ENCODE measurements at places on chromosomes 2 and 18.

DNA sequence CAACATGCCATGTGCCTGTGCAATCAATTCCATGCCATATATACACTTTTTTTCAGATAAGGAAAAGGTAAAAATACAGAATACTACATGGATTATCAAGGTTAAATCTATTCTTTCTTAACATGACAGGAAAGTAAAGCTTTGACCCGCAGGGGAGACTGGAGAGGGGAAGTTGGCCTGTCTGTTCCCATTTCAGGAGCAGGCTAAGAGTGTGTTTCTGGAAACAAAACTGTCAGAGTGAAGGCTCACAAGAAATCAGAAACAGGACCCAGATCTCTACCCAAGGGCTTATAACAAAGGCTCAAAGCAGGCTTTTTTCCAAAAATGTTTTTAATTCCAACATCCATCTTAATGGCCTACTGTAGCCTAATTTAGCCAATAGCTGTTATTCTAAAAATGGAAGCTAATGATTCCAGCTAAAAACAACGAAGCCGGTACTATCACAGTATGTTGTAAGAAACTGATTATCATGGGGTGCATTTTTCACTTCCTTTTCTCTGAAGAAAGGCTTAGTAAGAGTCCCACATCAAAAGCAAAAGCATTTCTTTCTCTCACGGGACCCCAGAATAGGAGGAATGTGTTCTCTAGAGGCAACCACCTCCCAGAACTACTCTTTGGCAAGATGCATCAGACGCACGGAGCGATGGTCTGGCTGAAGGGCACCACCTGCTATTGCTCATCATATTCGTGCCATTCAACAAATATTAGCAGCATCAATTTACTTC, 41.4 kb downstream of the FECH start:
- no peak for DNase-seq

GRCh38 chr2:98730707-98731040, 258 bp downstream of the MGAT4A start:
- DNase-seq = no peak

DNA sequence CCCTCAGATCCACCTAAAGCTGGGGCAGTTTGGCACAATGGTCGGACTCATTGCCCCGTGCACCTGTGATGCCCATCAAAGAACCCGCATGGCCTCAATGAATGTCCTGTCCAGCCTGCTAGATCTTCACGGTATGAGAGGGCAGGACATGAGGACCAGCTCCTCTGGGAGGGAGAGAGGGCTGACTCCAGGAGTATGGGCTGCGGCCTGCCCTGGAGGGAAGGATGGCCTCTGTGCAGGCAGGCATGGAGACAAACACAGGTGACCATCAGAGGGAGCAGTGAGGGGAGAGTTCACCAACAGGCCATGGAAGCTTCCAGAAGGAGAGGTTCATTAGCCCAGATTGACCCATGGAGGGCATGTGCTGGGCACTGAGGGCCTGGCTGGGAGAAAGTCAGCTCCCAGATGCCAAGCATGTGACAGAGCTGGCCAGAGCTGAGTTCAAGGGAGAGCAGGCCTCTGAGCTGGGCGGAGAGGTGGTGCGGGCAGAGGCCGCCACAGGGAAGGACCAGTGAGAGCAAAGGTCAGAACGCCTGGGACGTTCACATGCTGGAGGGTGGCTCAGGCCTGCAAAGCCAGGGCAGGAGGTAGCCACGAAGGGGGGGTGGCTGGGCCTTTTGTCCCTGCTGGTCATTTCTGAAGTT, 36.2 kb downstream of the HJURP start:
- DNase-seq = no peak

- no peak for DNase-seq
Measured at GRCh38 chr2:183868153-183868552, 730.2 kb upstream of the ZNF804A start.

DNA sequence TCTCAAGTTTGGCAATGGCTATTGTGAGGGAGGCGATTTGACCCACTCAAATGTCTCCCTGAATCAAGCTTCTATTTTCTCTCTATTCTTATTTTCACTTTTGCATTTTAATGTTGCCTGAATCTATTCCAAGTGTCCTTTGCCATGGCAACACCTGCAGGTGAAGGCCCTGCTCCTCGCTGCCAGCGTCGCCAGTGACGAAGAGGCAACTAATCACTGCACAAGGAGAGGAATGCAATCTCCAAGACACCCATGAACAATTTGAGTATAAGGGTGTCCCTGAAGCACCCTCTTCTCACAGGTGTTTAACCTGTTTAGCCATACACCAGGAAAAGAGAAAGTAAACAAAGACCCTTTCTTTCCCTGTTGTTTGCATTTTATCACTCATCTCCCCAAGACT, 165.6 kb upstream of the VRK2 start:
- DNase-seq = no peak

- DNase-seq = peak; percentile 67
Measured at GRCh38 chr2:116719836-116720235, 1094.7 kb upstream of the DDX18 start.

DNA sequence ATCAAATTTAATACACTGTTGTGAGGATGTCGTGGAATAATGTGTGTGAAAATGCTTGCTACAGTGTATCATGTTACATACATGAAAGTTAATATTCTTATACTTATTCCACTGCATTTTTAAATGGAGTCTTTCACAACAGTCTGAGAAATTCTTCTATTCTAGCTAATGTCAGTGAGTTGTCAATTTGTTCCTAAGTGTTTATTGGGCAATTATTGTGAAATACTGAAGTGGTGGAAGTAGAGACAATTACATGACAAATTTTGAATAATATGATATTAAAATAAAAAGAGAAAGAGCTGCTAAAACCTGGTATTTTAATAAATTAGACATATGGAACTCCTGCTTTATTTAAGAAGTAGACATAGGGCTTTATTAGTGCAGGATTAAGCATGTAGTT, 176.1 kb downstream of the PTPRM start:
- DNase-seq = no peak

GRCh38 chr18:48336332-48336731, 72.9 kb downstream of the ZBTB7C start:
- DNase-seq = no peak

DNA sequence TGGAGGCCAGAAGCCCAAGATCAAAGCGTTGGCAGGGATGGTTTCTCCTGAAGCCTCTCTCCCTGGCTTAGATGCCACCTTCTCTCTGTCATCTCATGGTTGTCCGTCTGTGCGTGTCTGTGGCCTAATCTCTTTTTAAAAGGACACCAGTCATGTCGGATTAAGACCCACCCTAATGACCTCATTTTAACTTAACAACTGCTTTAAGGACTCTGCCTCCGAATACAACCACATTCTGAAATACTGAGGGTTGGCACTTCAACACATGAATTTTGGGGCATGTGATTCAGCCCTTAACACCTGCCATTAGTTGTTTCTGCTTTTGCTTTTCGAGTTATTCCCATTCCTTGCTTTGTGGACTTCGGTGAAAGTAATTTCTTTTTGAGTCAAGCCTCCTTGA, 97.8 kb upstream of the SMIM21 start:
- DNase-seq = no peak

GRCh38 chr2:79686884-79687283, 174.0 kb downstream of the CTNNA2 start:
- no peak for DNase-seq

GRCh38 chr18:44687421-44687820, 6.7 kb downstream of the SETBP1 start:
- no peak for DNase-seq

GRCh38 chr2:234534515-234534914, 37.6 kb upstream of the ARL4C start:
- DNase-seq = no peak

- DNase-seq = peak; percentile 60
Measured at GRCh38 chr2:54728669-54729120, 5.2 kb downstream of the EML6 start.

- no peak for DNase-seq
Measured at GRCh38 chr2:235835810-235836209, 332.4 kb downstream of the GBX2 start.

- DNase-seq = no peak
Measured at GRCh38 chr2:232525791-232526371, at the start of gene CHRND. Gene CHRND, plus strand, starts transcription at chr2:232526160. Its CDS starts 56 bp downstream, at chr2:232526216.

- DNase-seq = no peak
Measured at GRCh38 chr2:18831916-18832510, 242.6 kb upstream of the NT5C1B start.

DNA sequence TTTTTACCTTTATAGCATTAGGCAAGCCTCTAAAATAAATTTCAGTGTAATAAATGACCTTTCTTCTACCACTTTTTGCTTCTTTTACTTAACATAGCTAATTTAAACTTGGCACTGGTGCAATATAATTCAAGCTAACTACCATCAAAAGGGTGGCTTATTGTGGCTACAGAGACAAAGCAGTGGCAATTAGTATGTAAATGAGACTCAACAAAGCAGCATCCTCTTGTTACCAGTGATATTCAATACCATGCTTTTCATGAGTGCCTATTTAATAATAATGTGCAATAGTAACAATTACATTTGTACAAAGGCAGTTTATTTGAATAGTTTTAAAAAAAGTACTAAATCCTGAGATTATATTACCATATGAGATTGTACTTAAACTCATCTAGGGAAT, 93.4 kb downstream of the SOS1 start:
- DNase-seq = no peak

GRCh38 chr2:47060652-47061170, 94.4 kb downstream of the STPG4 start:
- DNase-seq = no peak

DNA sequence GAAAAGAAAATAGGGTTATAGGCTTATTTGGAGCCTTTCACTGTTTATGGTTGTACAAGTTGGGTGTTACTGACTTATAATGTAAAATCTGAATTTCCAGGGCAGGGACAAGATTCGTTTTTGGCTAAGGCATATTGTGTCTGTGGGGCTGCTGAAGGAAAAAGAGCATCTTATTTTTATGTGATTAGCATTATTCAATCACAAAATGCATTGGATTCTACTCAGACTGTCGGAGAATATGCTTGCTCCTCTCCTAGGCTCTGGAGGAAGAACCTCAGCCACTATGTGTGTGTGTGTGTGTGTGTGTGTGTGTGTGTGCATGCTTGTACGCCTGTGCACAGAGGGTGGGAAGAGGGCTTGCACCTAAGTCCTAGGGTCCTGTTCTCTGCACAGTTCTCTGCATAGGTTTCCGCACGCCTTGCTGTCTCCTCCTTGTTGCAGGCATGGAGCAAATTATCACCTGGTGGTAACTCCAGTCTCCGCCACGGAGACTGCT, 44.3 kb downstream of the AGAP1 start:
- no peak for DNase-seq

GRCh38 chr18:4510711-4511110, 55.6 kb upstream of the DLGAP1 start:
- no peak for DNase-seq

- DNase-seq = no peak
Measured at GRCh38 chr2:196985511-196986183, 59.1 kb upstream of the PGAP1 start.

- no peak for DNase-seq
Measured at GRCh38 chr2:187499941-187500532, 52.0 kb upstream of the CALCRL start.

GRCh38 chr2:75632091-75632701, 14.4 kb upstream of the MRPL19 start:
- no peak for DNase-seq

DNA sequence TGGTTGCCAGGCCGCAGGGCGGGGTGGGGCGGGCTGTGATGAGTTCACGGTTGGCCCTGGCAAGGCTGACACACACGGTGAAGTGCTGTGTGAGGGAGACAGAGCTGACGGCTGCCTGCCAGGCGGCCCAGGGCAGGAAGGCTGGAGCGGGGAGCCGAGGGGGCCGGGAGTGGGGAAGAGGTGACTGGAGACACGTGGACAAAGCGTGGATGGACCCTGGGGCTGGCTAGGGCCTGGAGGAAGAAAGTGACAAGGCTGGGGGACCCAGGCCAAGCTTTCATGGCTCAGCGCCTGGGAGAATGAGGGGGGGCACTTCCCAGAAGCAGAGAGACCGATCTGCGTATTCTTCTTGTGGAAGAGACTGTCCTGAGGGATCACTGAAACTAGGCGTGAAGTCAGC, 123.2 kb downstream of the DYSF start:
- no peak for DNase-seq

DNA sequence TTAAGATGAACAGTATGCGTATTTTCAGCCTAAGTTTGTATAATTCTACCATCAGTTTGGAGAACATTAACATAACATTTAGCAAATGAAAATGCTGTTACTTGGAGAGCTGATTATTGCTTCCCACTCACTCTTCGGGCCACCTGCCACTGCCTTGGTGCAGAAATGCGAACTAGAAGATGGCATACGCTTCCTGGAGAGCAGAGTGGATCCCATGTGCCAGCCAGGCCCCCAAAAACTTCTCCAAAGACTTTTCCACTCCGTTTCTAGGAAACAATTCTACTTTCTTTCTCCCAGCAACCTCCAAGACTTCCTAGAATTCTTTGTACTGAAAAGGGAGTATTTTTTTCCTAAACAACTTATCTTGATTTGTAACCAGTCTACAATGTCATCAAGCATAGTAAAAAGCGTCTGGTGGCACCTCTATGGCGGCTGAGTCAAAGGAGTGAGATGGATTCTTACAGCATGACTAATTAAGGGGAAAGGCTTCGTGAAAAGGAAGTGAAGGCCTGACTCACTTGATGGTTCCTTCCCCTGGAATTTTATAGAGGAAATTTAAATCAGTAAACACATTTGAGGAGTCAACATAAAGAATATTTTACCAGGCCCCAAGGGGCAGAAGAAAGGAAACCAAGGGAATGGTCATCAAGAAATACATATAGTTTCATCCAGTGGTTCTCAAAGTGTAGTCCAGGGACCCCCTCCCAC, 36.6 kb downstream of the FEZ2 start:
- DNase-seq = peak; percentile 54

DNA sequence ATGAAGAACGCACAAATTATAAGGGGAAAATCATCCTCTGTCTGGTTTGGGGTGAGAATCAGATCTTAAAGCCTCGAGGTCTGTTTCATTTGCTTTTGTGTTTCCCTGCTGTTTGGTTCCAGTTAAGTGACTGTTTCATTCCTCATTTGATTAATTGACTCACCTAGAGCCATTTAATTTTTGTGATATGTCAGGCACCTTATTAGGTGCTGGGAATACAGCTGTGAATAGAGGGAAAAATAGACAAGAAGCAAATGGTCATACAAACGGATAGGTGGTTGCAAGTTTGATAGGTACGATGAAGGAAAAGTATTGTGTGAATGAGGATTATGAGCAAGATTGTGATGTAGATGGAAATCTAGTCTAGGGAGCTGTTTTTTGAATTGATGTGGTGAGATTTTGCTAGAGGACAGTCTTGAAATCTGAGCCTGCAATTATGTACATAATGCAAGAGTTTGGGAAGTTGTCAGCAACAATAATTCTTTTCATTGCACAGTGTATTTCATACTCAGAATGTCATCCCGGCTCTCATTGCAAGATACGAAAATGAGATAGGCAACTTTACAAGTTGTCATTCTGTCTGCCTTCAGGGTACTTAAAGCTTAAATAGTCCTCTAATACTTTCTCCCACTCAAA, 2.2 kb downstream of the ACSL3 start:
- no peak for DNase-seq

DNA sequence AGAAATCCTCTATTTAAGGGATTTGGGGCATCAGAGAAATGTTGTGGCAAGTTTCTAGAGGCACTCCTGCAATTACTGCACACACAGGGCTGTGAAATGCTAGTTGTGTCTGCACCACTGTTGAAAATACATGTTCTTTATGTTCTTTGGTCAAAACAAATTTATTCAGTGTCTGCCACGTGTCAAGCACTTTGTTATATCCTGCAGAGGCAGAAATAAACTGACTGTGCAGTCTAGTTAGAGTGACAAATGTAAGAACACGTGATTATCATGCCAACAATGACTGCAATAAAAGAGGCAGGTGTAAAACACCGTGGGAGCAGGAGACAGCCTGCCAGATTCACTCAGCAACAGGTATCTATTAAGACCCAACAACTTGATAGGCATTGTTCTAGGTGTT, 423.3 kb downstream of the LRP1B start:
- DNase-seq = no peak

GRCh38 chr2:105365206-105365605, 27.9 kb downstream of the C2orf49 start:
- DNase-seq = no peak

All from T1000 (cell line).